Stimulated activated CD4-positive, alpha-beta T cell treated with anti-CD3 and anti-CD28 coated beads, Interleukin-4, amount 100 ng/mL, for 48 hours (primary cell): ENCODE measurements at places on chromosomes 16 and 17.

GRCh38 chr17:49255125-49255524 lies 24.5 kb upstream of the PHOSPHO1 start:
- no peak for DNase-seq

DNA sequence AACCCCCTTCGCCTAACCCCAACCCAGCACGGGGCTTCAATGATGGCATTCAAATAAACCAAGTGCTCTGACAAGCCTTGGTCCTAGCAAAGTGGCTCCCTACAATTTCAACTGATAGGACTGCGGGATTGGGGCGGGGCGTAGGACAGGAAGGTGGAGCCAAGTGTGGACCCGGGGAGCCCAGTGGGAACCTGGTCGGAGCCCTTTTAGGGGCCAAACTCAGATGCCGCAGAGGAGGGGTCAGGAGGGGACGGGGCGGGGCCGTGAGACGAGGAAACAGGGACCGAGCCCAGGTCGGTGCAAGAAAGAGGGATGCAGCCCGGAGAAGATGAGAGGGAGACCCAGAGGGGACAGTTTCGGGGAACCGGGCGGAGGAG lies 13.2 kb upstream of the CDIPT start:
- DNase-seq = no peak

DNA sequence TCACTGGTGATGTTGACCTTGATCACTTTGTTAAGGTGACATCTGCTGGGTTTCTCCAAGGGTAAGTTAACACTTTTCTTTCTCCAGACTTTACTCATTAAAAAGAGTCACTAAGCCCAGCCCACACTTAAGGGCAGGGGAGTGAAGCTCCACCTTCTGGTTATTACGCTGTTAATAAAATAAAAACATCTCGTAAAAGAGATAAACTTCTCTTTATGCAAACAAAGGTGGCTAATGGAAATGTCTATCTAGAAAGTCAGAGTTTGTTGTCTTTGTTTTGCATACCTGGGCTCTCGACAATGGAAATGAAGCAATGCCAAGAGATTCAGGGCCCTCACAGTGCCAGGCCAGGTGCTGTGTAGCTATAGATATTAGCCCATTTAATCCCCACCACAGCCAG lies 134.4 kb downstream of the ZFHX3 start:
- no peak for DNase-seq

GRCh38 chr17:33375103-33375502 lies 82.0 kb upstream of the ASIC2 start:
- DNase-seq = no peak

- DNase-seq = no peak
Measured at GRCh38 chr16:58464916-58465731, 34.8 kb upstream of the NDRG4 start.

DNA sequence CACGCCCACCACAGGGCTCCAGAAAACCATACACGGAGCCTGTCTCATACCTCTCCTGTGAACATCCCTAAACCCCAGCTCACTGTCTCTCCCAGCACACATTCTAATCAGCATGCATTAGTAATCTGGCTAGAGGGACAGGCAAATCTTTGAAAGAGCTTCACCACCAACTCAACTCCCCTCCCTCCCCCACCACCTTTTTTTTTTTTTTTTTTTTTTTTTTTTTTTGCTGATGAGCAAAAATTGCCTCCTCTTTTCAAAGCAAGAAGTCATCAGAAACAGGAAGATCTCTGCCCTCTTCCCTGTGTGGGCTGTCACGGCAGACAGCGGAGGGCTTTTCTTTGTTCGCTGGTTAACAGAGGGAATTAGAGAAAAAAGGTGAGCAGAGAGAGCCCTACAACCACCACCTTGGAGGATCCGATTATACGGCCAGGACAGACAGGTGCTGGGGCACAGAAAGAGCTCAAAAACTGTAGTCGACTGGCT lies 19.9 kb downstream of the GAS7 start:
- DNase-seq = no peak

DNA sequence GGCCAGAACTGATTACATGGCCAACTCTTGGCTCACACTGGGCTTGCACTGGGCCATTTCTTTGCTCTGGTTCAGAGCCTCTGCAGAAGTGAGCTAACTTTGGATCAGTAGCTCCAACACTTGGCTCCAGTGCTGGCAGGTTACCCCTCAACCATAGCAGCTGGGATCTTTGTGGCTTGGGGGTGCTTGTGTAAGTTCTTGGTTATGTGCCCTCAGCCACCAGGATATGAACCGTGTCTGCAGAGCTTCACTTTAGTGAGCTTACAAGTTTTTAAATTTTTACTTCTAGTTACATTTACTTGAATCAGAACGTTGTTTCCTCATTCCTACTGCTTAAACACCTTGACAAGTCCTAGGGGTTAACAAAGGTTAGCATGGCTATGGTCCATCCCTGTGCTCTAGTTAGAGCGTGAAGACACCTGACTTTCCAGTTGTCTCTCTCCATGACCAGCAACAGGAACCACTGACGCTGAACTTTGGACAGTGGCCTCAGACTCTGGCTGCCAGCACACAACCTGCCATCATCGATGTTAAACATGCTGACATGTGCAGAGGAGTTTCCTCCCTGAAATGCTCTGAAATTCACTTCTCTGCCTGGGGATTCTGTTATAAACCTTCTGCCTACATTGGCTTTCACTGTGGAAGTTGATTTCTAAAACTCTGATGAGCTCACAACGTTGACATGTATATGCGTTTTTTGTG lies 4.1 kb downstream of the PDF start:
- no peak for DNase-seq

DNA sequence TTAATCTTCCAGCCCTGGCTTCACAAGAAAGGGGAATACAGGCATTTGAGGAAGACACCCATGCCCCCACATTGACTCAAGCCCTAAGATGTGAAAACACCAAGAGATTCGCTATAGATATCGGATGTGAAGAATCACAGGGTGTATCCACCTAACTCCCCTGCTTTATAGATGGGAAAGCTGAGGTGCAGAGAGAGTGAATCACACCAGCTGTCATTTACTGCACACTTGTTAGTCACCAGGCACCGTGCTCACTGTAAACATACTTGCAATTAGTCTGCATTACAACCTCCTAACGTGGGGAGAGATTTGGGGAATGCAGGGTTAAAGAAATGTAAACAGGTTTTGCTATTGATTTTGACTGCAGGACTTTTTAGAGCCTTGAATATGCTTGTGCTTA lies 325.5 kb downstream of the C16orf95 start:
- no peak for DNase-seq

GRCh38 chr16:22093996-22094395 lies 1.7 kb downstream of the VWA3A start:
- no peak for DNase-seq

GRCh38 chr16:9061358-9061813 lies 30.1 kb upstream of the HAPSTR1 start:
- no peak for DNase-seq

- DNase-seq = peak; percentile 91
Measured at GRCh38 chr16:89201439-89202377, 1.4 kb upstream of the SLC22A31 start.

- no peak for DNase-seq
Measured at GRCh38 chr17:72498364-72499210, 377.8 kb downstream of the SOX9 start.
